ENCODE measurements at places on chromosomes 2 and 18. TPM values are rescaled to one million over a fixed set of nuclear protein-coding genes. Genes with fewer than 3 reads are reported as not detected.

GRCh38 chr2:216499641-216500218 is 1.1 kb downstream of the RPL37A start:
- DNase-seq = no peak

GRCh38 chr2:39881494-39881893 is 102.4 kb upstream of the THUMPD2 start:
- no peak for DNase-seq

GRCh38 chr2:241862093-241862492 is 3.4 kb upstream of the PDCD1 start:
- no peak for DNase-seq

DNA sequence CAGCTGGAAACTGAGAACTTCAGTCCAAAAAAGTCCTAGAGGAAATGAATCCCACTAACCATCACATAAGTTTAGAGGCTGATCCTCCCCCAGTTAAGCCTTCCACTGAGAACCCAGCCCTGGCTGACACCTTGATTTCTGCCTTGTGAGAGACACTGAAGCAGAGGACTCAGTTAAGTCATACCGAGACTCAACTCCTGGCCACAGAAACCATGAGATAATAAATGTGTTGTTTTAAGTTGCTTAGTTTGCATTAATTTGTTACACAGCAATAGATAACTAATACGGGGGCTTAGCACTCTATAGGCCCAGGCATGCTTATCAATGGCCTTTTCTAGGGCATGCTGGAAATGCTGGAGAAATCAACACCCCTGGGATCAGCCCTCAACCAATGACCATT is 3.4 kb upstream of the ADD2 start:
- no peak for DNase-seq

The HOXD13 gene
- polyA plus RNA-seq = 4.1 TPM

The MARCO gene
- polyA plus RNA-seq = 21.7 TPM

The PPP1R7 gene
- polyA plus RNA-seq = 83.2 TPM

The IL1B gene
- 7.5 TPM for polyA plus RNA-seq

DNA sequence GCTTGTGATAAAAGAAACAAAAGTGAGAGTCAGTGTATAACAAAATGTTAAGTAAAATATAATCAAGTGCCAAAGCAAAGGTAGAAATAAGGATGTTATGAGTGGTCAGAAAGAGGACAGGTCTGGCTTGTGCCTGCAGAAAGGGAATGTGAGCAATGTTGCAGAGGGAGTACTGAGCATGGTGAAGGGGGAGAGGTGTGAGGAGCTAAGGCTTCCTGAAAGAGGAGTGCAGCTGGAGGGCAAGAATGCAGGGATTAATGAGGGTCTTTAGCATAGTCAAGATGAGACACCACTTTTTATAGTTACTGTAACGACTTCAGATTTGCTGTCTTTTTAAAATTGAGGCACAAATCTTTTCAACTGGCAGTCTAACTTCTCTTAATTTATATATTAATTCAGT is 22.0 kb upstream of the FIGN start:
- DNase-seq = no peak

DNA sequence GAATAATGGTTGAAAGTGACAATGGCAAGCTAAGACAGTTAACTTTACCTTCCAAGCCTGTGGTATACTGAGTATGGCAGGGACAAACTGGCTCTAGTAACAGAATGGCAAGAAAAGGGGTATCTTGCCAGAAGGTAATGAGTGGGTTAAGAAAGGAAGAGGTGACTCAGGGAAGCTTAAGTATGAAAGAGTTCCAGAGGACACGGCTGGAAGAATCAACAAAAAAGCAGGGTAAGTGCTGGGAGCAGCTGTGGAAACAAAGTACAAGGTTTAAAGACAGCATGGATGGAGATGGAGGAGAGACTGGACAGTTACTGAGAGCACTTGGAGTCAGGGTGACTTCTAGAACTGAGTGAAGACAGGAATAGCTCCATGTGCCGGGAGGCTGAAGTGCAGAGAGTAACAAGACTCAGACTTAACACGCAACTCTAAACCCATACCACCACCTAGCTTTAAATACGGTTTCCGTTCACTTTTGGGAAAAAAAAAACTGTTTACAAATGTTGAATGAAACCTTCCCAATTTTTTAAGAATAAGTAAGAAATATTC is 69.0 kb downstream of the REV1 start:
- DNase-seq = no peak

- DNase-seq = no peak
These were observed 61.7 kb upstream of the RALBP1 start for GRCh38 chr18:9413576-9413975.

DNA sequence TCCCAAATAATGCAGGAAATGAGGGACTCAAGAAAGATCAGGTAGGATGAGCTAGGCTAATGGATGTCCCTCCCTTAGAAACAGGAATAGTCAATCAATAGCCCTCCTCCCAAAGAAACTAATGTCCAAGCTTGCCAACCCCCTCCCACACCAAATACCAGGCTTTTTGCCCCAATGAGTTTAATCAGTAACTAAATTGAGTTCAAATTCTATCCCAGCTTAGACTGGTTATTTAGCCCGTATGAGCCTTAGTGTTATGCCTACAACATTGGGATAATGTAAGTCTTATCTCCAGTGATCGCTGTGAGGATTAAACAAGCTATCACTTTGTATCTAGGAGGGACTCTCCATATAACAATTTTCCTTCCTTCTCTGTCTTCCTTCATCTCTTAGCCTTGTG is 310.7 kb downstream of the DPP10 start:
- DNase-seq = no peak

- DNase-seq = no peak
These were observed 27.4 kb downstream of the HPCAL1 start for GRCh38 chr2:10329880-10330699.

The CYP27A1 gene
- 41.1 TPM for polyA plus RNA-seq

The CBLN2 gene
- polyA plus RNA-seq = 0.23 TPM

- no peak for DNase-seq
These were observed 18.7 kb downstream of the EML4 start for GRCh38 chr2:42187886-42188285.

DNA sequence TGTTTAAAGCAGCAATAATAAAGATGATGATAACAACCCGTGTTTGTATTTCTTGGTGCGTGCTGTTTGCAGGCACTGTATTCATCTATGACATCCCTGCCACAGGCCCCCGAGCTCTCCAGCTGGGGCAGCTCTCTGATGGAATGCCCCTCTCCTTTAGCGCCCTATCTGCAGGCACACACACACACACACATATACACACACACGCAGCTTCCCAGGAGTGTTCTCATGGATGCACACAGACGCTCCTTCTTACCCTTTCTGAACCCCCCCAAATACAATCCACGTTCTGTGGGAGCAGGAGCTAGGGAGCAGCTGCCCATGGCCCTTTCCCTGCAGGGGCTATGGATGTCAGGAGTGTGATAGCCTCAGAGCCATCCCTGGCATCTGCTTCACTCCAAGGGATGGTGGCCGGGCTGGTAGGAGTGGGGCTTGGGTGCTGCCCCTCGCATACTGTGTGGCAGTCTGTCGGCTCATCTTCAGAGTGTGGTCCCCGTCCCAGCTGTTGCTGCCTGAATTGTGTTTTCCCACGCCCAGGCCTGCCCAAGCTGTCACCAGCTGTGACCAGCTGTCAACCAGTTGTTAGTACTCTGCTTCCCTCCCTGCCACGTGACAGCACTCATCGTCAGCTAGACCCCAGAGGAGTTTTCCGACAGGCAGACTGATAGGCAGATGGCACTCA is 50.8 kb upstream of the MYCN start:
- DNase-seq = no peak

DNA sequence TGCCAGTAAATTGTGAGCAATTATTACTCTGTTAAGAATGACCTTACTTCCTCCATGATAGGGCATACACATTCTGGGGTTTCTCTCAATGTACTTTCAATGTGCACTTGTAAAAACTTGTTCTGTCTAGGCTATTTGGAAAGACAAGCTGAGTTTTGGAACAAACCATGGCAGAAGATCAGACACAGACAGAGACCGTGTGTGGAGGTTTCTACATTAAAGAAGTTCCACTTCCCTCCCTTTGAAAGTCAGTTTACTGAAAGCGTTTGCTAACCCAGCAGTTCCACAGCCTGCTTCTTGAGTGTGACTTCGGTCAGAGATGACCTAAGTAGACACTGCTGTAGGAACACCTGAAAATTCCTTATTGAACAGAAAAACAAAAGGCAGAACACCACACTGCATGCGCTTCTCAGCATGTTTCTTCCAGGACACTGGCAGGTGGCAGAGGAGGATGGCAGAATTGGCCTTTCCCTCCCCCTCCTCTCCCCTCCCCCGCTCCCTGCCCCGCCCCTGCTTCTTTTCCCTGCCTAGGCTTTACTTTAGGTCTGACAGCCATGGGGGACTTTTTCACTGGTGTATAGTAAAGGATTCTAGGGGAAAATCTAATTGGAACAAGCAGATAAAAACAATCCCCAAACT is 109.8 kb downstream of the NOL10 start:
- DNase-seq = no peak

The FOXI3 gene
- not detected for polyA plus RNA-seq

- no peak for DNase-seq
These were observed 10.8 kb downstream of the IWS1 start for GRCh38 chr2:127515383-127515915.

The TMEM178A gene
- polyA plus RNA-seq = 1.3 TPM

The SERPINB3 gene
- not detected for polyA plus RNA-seq

GRCh38 chr18:48990481-48991318 is 39.9 kb upstream of the SMAD7 start:
- no peak for DNase-seq

- no peak for DNase-seq
These were observed 47.7 kb downstream of the SMAD7 start for GRCh38 chr18:48902856-48903601.

- no peak for DNase-seq
These were observed 54.5 kb upstream of the UPP2 start for GRCh38 chr2:158047156-158047611.

- DNase-seq = no peak
These were observed 17.8 kb downstream of the PDCL3 start for GRCh38 chr2:100580367-100581276.

- no peak for DNase-seq
These were observed at the start of gene MYO5B for GRCh38 chr18:50194631-50195532. MYO5B (minus strand) TSS chr18:50195147; CDS start chr18:50194793, 354 bp downstream.

GRCh38 chr2:106138543-106139237 is 55.4 kb downstream of the UXS1 start:
- DNase-seq = no peak

DNA sequence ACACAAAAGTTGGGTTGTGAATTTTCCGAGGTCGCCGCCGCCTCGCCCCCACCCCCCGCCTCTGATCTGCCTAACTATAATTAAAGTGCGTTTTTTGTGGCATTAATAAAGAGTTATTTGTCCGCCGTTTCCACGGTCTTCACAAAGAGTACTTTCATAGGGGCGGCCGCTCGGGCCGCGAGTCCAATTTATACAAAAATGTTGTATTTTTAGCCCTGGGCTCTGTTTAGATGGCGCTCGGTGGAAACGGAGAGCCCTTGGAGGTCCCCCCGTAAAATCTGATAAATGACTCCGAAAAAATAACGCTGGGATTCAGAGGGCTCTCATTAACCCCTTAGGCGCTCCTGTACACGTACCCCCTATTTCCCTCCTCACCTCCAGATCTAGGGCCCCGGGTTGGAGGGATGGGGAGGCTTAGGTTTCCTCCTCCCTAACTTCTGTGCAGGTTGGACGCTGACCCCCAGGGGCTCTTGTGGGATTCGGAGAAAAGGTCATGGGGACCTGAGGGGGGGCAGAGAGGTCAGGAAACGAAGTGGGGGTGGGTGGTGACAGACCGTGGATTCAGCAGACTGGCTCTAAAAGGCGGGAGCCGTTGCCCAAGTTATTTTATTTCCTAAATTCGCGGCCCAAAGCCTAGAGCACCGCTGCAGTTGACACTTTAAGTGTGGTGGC is 1.9 kb downstream of the CYP26B1 start:
- DNase-seq = no peak

The SATB2 gene
- polyA plus RNA-seq = 1.7 TPM

DNA sequence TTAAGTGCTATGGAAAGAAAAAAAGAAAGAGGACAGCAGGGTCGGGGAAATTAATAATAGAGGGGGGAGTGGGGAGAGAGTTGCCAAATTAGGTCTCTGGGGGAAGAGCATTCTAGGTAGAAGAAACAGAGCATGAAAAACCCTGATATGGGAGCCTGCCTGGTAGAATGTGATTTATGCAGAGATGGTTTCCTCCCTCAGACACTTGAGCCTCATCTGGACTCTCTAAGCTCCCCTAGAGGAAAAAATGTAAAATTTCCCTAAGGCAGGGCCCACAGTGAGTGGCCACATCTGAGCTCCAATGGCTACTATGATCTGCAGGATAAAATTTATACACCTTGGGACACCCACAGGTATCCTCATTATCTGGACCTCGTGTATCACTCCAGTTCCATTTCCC is 20.6 kb upstream of the EPAS1 start:
- DNase-seq = no peak

DNA sequence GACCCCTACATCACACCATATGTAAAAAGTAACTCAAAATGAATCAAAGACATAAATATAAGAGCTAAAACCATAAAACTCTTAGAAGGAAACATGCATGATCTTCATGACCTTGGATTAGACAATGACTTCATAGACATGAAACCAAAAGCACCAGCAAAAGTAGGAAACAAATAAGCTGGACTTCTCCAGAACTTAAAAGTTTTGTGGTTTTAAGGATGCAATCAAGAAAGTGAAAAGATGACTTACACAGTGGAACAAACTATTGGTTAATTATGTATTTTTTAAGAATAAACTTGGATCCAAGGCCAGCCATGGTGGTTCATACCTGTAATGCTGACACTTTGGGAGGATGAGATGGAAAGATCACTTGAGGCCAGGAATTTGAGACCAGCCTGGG is 150.2 kb downstream of the GALNT1 start:
- DNase-seq = no peak

The GPR39 gene
- polyA plus RNA-seq = 1.4 TPM

The FBXO41 gene
- 1.0 TPM for polyA plus RNA-seq

The CYTIP gene
- polyA plus RNA-seq = 3.5 TPM

The MC4R gene
- polyA plus RNA-seq = 0.08 TPM

Data from urinary bladder (tissue), 4 donors.